ENCODE measurements at places on chromosomes 1 and 21. TPM values are rescaled to one million over a fixed set of nuclear protein-coding genes. Genes with fewer than 3 reads are reported as not detected.

The IL10RB gene
- 100 TPM for total RNA-seq

The DCST1 gene
- total RNA-seq: 0.19 TPM

The FALEC gene
- not detected for total RNA-seq

- peak; percentile 85 for DNase-seq
Observed at GRCh38 chr1:45686015-45686287, 382 bp downstream of the GPBP1L1 start.

DNA sequence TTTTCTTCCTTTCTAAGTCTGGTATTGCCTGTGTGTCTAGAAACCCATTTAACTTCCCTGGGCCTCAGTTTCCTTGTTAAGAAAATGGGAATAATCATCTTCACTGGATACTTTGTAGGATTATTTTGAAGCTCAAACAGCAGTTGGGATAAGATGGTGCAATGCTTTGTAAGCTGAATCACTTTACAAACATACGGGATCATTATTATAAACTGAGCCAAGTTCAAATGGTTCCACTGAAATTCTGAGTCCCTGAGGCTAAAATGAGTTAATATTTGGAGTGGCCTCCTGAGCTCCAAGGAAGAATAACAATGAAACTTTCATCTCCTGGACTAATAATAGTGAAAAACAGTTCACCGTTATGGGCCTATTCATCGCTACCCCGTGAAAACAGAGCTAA lies 388.0 kb downstream of the PLPP3 start:
- DNase-seq: no peak

GRCh38 chr1:104172243-104172681 lies 422.6 kb downstream of the AMY1C start:
- no peak for DNase-seq

GRCh38 chr1:26034504-26035202 lies 11.3 kb downstream of the SLC30A2 start:
- DNase-seq: no peak

DNA sequence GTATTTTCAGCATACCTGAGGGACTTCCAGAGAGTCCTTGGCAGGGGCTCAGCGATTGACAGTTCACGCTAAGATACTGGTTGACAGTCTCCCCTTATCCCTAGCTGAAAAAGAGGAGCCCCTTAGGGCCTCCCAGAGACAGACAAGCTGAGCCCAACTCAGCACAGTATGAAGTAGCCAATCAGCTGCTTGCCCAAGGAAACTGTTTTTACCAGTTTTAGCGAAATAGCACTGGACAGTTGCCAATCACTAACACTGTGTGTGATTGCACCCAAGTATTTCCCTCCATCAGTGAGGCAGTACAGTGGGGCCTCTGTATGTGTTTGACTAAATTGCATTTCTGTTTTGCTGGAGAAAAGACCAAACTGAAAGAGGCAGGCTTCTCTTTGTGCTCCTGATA lies 27.0 kb downstream of the KHDRBS1 start:
- no peak for DNase-seq

DNA sequence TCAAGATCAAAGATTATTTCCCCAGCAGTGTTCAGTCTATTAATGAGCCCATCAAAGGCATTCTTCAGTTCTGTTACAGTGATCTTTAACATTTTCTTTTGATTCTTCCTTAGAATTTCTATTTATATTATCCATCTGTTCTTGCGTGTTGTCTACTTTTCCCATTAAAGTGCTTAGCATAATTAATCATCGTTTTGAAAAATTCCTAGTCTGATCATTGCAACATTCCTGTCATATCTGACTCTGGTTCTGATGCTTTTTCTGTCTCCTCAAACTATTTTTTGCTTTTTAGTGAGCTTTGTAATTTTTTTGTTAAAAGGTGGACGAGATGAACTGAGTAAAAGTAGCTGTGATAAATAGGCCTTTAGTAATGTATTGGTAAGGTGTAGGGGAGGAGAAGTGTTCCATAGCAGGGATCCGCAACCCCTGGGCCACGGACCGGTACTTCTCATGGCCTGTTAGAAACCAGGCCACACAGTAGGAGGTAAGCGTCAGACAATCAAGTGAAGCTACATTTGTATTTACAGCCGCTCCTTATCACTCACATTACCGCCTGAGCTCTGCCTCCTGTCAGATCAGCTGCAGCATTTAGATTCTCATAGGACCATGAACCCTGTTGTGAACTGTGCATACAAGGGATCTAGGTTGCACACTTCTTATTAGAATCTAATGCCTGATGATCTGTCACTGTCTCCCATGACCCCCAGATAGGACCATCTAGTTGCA lies 163.3 kb downstream of the PIK3R3 start:
- no peak for DNase-seq

GRCh38 chr1:109821221-109821669 lies 57.5 kb upstream of the EPS8L3 start:
- peak; percentile 77 for DNase-seq

- DNase-seq: peak; percentile 57
Observed at GRCh38 chr1:29912425-29912824, 676.1 kb downstream of the PTPRU start.

- no peak for DNase-seq
Observed at GRCh38 chr1:156914440-156914856, 6.0 kb upstream of the LRRC71 start.

DNA sequence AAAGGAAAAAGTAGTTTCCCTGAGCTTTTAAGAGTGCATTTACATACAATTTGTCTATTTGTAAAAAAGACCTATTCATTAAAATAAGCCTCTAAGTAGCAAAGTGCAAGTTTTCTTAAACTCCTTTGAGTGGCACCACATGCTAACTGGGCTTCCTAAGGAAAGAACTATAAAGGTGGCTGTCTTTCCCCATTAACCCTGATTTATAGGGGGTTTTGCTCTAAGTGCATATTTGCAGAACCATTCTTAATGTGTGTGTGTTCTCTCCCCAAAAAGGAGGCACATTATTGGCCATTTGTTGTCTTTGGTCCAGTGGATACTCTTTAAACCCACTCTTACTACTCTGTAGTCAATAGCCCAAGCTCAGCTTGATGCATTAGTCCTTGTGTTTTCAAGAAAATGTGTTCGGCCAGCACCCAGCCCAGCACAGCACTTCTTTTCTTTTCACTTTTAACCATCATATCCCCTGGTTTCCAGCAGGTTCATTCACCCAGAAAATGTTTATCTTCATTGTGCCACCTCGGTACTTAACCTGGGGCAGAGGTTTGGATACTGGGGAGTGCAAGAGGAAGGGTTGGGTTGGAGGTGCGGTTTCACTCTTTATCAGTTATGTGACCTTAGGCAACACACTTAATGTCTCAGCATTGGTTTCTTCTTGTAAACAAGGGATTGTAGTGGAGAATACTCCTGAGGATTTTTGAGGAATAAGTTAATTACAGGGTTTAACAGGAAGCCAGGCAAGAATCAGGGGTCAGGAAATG lies 161.9 kb upstream of the UBE2U start:
- no peak for DNase-seq

All from mucosa of descending colon (tissue), 3 donors.